MM.1S (cell line): ENCODE measurements at places on chromosomes 3 and 15.

- H3K27me3 ChIP-seq: no peaks in the 10 kb centered on the region
- no peaks in the 10 kb centered on the region for H3K36me3 ChIP-seq
- no peak overlapping the region for H3K4me3 ChIP-seq
- no peaks in the 10 kb centered on the region for H3K4me1 ChIP-seq
- no peak overlapping the region for H3K27ac ChIP-seq
Observed at GRCh38 chr3:151852074-151852811, 21.2 kb upstream of the SUCNR1 start.

DNA sequence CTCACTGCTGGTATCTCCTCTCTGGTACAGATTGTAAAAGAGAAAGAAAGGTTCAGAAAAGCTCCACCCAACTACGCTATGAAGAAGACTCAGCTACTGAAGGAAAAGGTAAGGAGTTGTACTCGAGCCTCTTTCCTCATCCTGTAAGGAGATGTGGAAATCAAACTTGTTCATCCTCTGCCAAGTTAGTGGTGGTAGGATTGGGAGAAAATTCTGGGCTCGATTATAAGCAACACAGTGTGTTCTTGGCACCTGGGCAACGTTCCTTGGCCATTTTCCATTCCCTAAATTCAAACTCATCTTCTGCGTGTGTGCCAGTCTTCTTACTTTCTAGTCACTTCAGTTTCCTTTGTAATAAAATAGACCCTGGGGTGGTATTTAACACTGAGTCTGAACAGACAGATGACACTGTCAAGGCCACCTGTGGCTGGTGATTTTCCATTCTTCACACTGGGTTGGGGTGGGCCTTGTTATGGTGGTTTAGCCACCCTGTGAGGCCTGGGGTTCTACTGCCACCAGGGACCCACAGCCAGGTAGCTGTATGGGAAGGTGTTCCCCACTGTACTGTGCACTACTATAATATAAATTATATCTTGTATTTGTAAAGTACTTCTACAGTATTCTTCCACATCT is 17.1 kb upstream of the ITPKA start:
- H3K36me3 ChIP-seq: peaks cover 6% of the 10 kb centered on the region; the same call in 1 of the 2 replicates
- no peaks in the 10 kb centered on the region for H3K4me1 ChIP-seq
- H3K27ac ChIP-seq: no peak overlapping the region

- peaks cover 8% of the 10 kb centered on the region; the same call in 1 of the 2 replicates for H3K4me1 ChIP-seq
- no peaks in the 10 kb centered on the region for H3K36me3 ChIP-seq
- no peaks in the 10 kb centered on the region for H3K27me3 ChIP-seq
- H3K4me3 ChIP-seq: no peak overlapping the region
Observed at GRCh38 chr3:190566043-190566933, 52.4 kb downstream of the IL1RAP start.

GRCh38 chr3:119346076-119346496 is 51.9 kb downstream of the ARHGAP31 start:
- H3K36me3 ChIP-seq: no peaks in the 10 kb centered on the region
- no peak overlapping the region for H3K4me3 ChIP-seq
- H3K27me3 ChIP-seq: no peaks in the 10 kb centered on the region
- no peak for DNase-seq

GRCh38 chr3:13272831-13273603 is 147.1 kb downstream of the NUP210 start:
- no peaks in the 10 kb centered on the region for H3K4me1 ChIP-seq
- H3K36me3 ChIP-seq: no peaks in the 10 kb centered on the region
- no peak overlapping the region for H3K4me3 ChIP-seq
- no peaks in the 10 kb centered on the region for H3K27me3 ChIP-seq
- no peak for DNase-seq

GRCh38 chr15:58444056-58444455 is 12.3 kb downstream of the LIPC start:
- no peaks in the 10 kb centered on the region for H3K27me3 ChIP-seq
- H3K36me3 ChIP-seq: no peaks in the 10 kb centered on the region
- H3K4me1 ChIP-seq: peaks cover 12% of the 10 kb centered on the region
- no peak overlapping the region for H3K27ac ChIP-seq

DNA sequence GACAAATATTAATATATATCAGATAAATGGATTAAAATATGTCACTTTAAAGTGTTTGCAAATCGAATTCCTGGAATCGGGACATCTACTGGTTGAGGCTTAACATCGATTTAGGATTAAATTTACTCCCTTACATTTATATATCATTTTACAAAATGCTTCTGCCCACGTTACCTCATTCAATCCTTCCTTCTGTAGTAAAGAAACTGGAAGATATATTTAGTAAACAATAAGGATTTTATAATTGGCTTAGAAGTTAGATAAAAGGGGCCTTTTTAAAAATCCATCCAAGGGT is 1.3 kb downstream of the CLPX start:
- peak overlapping the region; percentile 71; the same call in 1 of the 2 replicates for H3K27ac ChIP-seq
- H3K4me3 ChIP-seq: peak overlapping the region; percentile 90
- peaks cover 11% of the 10 kb centered on the region; the same call in 1 of the 2 replicates for H3K4me1 ChIP-seq
- no peaks in the 10 kb centered on the region for H3K27me3 ChIP-seq
- H3K36me3 ChIP-seq: peaks cover 5% of the 10 kb centered on the region; the same call in 1 of the 2 replicates

DNA sequence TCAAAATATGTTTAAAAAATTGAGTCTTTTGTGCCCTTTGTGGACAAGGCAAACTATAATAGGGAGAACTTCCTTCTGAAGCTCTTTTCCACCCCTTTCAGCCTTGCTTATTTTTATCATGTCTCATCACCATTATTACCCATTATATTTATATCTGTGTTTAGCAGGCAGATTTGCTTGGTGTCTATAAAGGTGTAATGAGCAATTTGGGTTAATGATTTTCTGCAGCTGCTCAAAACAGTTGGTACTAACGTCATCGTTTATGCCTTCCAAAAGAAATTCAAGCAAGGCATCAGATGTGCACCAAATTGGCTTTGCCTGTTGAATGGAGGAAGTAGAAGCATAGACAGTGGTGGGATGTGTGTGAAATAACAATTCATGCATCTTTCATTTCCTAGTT is 483.7 kb upstream of the SGO1 start:
- H3K27ac ChIP-seq: no peak overlapping the region
- DNase-seq: no peak
- H3K27me3 ChIP-seq: no peaks in the 10 kb centered on the region
- no peaks in the 10 kb centered on the region for H3K4me1 ChIP-seq

- no peak overlapping the region for H3K27ac ChIP-seq
- H3K4me1 ChIP-seq: no peaks in the 10 kb centered on the region
- DNase-seq: no peak
- H3K4me3 ChIP-seq: no peak overlapping the region
Observed at GRCh38 chr3:8953313-8953712, 10.0 kb downstream of the RAD18 start.

DNA sequence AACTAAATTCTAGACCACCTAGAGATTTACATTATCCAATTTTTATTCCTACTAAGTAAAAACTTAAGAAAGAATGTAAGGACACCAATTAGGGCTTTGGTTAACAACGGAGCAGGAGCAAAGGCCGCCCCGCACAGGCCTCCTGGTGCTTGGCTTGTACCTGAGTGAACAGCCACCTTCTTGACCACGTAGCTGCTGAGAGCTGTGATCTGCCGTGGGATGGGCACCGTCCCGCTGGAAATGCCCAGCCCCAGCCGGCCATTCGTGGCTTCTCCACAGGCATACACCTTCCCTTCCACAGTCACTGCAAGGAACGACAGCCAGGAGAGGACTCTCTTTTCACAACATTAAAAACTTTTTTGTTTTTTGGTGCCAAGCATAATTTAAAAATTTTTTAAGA is 79.6 kb upstream of the OCA2 start:
- H3K36me3 ChIP-seq: no peaks in the 10 kb centered on the region
- no peak overlapping the region for H3K4me3 ChIP-seq
- no peak for DNase-seq
- H3K4me1 ChIP-seq: no peaks in the 10 kb centered on the region

DNA sequence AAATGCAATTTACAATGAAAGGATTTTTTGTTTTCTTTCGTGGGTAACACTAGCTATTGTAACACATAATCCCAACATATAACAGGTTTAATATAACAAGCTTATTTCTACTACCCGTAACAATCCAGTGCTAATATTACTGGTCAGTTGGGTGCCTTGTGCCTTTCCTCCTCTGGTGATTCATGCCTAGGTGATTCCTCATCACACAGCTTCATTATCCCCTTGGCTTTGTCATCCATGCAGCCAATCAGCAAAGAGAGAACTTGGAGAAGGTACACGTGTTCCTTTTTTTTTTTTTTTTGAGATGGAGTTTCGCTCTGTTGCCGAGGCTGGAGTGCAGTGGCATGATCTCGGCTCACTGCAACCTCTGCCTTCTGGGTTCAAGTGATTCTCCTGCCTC is 30.7 kb downstream of the CHST14 start:
- 0 out of 2 replicates have a peak, but pooled peaks cover 2% of the 10 kb centered on the region for H3K4me1 ChIP-seq
- no peaks in the 10 kb centered on the region for H3K27me3 ChIP-seq
- no peaks in the 10 kb centered on the region for H3K36me3 ChIP-seq
- H3K27ac ChIP-seq: no peak overlapping the region
- no peak overlapping the region for H3K4me3 ChIP-seq

GRCh38 chr3:56801662-56802377 is at the start of gene ARHGEF3:
Gene ARHGEF3 (minus strand): TSS chr3:56801949. CDS start chr3:56801798, 151 bp downstream.
- peak within 1 kb of the TSS; percentile 87 for H3K4me3 ChIP-seq
- H3K27me3 ChIP-seq: no peaks in the 10 kb centered on the region
- H3K4me1 ChIP-seq: peaks cover 27% of the 10 kb centered on the region
- peak; percentile 79 for DNase-seq
- H3K36me3 ChIP-seq: no peaks in the 10 kb centered on the region

DNA sequence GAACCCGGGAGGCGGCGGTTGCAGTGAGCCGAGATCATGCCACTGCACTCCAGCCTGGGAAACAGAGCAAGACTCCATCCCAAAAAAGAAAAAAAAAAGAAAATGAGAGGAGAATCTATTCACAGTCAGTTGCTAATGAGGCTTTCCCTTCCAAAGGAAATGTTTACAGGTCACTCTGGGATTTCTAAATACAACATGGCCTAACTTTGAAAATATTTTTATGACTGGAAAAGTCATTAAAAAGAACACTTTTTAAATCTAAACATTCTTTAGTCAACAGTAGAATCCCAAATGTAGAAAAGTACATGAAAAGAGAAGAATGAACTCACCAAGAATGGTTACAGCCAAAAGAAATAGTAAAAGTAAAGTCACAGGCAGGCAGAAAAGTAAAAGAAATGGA is 78.6 kb downstream of the PLD1 start:
- no peak overlapping the region for H3K4me3 ChIP-seq
- H3K36me3 ChIP-seq: no peaks in the 10 kb centered on the region
- H3K27me3 ChIP-seq: no peaks in the 10 kb centered on the region

DNA sequence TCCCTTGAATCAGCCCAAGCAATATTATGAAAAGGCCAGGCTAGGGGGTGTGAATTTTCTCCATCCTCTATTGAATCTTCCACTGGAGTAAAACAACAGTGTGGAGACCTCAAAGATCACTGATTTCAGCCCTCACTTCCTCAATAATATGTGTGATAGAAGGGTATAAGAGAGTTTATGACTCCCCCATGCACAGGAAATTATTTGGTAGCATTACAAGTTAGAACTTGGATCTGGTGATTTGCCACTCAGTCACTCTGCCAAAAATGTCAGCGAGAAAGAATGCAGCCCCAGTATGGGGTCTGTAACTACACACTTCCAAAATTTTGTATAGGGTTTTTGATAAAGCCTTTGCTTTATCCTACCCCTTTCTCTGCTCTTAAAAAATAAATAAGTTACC is 81.0 kb upstream of the KCNMB2 start:
- H3K4me3 ChIP-seq: no peak overlapping the region
- no peaks in the 10 kb centered on the region for H3K36me3 ChIP-seq
- H3K4me1 ChIP-seq: no peaks in the 10 kb centered on the region
- H3K27me3 ChIP-seq: no peaks in the 10 kb centered on the region
- no peak for DNase-seq

DNA sequence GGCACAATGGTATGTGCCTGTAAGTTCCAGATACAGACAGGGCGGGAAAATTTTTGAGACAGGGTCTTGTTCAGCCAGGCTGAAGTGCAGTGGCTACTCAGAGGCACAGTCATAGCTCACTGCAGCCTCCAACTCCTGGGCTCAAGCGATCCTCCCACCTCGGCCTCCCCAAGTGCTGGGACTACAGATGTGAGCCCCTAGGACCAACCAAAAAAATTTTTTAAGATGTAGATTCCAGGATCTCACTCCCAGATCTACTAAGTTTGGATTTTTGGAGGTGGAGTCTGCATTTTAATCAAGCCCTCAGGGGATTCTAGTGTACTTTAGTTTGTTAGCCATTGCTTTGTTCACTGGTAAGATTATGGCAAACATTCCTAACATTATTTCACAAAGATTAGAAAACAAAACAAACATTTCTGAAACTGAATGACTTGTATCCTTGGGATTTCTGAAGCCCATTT is 2.7 kb downstream of the LIPH start:
- no peaks in the 10 kb centered on the region for H3K27me3 ChIP-seq
- DNase-seq: no peak
- H3K27ac ChIP-seq: no peak overlapping the region
- H3K36me3 ChIP-seq: no peaks in the 10 kb centered on the region
- H3K4me3 ChIP-seq: no peak overlapping the region

DNA sequence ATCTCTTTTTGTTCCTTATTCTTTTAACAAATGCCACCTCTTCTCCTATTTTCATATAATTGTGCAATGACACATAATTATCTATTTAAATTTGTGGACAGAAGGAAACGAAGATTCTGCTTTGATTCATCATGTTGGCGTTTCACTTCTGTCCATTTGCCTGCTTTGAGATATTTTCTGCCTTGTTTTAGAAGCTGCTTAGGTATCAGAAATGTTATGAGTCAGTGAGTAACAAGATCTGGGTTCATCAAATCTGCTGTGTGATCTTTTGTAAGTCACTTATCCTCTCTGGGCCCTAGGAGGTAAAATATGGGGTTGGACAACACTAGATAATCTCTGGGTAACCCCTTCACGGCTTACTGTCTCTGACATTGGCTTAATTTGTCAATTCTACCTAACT is 7.3 kb upstream of the MINDY4B start:
- H3K4me1 ChIP-seq: no peaks in the 10 kb centered on the region
- H3K4me3 ChIP-seq: no peak overlapping the region
- DNase-seq: no peak
- H3K36me3 ChIP-seq: no peaks in the 10 kb centered on the region

DNA sequence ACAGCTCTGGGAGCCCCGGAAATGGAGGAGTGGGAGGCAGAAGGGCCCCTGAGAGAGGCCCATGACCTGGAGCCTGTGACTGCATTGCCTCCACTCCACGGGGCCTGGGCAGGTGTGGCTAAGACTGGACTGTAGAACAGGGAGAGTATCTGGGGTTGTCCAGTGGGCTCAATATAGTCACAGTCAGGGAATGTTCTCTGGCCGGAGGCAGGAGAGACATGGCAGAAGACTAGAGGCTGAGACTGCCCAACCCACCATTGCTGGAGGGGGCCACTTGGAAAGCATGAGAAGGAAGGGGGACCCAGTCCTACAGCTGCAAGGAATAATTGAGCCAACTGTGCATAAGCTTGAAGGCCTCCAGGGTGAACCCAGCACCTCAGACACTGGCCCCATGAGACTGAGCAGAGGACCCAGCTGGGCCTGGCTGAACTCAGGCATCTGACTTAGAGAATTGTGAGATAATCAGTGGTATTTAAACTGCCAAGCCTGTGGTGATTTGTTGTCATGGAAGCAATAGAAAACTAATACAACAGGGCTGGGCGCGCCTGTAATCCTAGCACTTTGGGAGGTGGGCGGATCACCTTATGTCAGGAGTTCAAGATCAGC is 33.1 kb downstream of the NIPA2 start:
- H3K4me1 ChIP-seq: no peaks in the 10 kb centered on the region
- H3K27ac ChIP-seq: no peak overlapping the region
- no peaks in the 10 kb centered on the region for H3K27me3 ChIP-seq
- DNase-seq: no peak
- H3K4me3 ChIP-seq: no peak overlapping the region

GRCh38 chr3:185270262-185270955 is 16.6 kb upstream of the EHHADH start:
- no peaks in the 10 kb centered on the region for H3K36me3 ChIP-seq
- DNase-seq: peak; percentile 21
- H3K27ac ChIP-seq: no peak overlapping the region
- H3K4me3 ChIP-seq: no peak overlapping the region
